T1000 (cell line): ENCODE measurements at places on chromosomes 5 and 9.

GRCh38 chr9:91341749-91342148 is 20.0 kb downstream of the AUH start:
- no peak for DNase-seq

DNA sequence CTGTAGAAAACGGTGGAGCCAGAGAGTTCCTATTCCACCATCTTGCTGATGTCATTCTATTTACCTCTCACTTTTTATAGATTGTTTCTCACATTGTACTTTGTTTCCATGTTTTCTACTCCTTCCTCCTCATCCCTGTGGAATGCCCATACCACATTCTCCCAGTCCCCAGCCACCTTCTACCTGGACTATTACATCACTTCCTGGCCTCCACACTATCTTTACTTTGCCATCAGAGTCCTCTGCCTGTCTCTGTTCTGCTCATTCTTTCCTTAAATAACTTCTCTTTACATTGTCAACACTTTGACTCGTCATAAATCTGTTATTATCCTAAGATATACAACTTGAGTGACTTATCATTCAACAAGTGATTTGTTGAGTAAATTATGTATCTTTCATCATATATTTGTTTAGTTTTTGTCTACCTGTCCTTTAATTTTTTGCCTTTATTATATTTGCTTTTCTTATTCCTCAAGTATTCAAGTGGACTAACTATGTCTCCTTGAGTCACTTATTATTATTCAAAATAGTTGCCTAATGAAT is 182.5 kb downstream of the ADGRV1 start:
- no peak for DNase-seq

DNA sequence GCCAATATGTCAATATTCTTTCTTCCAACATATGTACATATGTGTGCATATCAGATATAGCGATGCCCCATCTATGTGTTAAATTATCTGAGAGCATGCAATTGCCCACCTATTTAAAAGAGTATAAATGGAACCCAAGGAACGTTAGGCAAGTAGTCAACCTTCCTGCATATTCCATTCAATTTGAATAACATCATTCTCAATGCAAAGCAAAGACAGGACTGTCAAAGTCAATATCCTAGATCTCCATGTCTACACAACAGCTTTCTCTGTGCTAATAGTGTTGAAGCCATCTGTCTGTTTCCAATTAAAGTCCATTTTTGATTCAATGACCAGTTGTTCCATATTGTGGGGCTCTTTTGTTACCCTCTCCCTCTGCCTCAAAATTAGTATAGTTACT is 85.3 kb upstream of the COX7C start:
- no peak for DNase-seq

DNA sequence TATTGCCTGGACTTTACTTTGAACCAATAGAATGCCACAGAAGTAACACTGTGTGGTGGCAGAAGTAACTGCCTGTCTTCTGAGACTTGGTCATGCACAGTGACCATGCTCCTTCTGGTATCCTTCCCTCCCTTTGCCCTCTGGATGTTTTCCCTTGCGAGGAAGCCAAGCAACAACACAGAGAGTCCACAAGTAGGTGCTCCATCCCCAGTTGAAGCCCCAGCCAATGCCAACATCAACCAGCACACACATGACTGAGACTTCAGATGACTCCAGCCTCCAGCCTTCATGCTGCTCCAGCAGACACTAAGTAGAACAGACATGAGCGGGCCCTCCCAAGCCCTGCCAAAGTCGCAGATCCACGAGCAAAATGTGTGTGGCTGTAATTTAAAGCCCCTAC is 129.6 kb downstream of the EPB41L4A start:
- no peak for DNase-seq

DNA sequence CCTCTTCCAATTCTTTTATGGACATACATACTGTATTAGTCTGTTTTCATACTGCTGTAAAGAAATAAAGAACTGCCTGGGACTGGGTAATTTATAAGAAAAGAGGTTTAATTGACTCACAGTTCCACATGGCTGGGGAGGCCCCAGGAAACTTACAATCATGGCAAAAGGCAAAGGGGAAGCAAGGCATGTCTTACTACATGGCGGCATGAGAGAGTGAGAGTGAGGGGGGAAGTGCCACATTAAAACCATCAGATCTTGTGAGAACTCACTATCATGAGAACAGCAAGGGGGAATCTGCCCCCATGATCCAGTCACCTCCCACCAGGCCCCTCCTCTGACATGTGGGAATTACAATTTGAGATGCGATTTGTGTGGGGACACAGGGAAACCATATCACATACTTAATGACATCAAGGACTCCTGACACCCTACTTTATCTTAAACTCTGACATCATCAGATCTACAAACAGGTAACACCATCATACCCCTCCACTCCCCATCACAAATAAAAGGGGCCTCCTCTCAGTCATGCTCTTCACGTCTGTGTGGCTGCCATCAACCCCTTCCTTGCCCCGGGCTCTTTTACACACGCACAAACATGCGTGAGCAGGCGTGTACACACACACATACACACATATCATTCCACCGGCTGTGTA is 9.7 kb downstream of the ANKRD33B start:
- no peak for DNase-seq

- DNase-seq, result no peak
Observed at GRCh38 chr9:129560881-129561306, 60.0 kb downstream of the C9orf50 start.

DNA sequence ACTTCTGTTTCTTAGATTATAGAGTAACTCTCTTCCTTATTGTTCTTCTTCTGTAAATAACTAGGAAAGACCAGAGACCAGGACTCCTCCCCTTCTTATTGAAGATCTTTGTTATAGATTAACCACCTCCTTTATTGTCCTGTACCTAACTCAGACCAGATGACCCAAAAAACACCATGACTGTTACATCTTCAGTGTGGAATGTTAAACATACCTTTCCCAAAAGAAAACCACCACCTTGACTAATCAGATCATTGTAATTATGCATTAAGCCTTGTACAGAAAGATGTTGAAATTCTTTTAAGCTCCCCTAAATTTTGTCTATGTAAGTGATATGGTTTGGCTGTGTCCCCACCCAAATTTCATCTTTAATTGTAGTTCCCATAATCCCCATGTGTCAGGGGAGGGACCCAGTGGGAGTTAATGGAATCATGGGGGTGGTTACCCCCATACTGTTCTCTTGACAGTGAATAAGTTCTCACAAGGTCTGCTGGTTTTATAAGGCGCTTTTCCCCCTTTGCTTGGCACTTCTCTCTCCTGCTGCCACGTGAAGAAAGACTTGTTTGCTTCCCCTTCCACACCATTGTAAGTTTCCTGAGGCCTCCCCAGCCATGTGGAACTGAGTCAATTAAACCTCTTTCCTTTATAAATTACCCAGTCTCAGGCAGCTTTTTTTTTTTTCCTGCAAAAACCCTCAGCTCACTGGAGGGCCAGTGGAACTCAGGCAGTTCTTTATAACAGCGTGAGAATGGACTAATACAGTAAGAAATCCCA is 26.3 kb downstream of the ARSB start:
- DNase-seq, result no peak

GRCh38 chr9:28832168-28832770 is 1259.0 kb upstream of the C9orf72 start:
- DNase-seq, result no peak

GRCh38 chr5:154829589-154830218 is 20.7 kb downstream of the FAXDC2 start:
- no peak for DNase-seq

DNA sequence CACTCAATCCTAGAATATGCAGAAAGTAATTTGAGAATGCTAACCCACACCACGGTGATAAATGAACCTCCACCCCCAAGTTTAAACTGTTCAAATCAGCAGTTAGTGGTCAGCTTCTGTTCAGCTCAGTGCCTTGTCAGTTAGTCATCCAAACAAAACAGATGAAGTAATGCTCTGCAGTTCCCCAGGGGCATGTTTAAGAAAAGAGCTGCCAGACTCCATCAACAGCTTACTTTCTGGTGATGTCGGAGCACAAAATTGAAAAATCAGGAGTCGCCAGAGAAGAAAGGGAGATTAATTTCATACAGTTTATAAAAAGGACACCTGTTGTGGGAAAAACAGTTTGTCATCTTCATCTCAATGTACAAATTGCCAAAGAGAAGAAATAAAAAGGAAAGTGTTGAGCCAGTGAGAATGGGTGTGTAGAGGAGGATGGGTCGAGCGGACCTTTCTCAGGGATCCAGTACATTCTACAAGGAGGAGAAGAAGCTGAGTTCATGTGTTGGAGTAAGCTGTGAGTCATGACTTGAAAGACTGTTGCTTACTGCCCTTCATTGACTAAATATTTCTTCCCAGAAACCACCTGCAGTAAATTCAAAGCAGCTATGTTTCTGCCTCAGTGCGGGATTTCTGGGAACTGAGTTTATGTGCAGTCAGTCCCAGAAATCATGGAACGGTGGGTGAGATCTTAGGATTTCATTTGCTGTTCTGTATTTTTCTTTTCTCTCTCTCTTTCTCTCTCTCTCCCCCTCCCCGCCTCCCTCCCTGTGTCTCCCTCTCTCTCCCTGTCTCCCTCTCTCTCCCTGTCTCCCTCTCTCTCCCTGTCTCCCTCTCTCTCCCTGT is 13.7 kb downstream of the TRIO start:
- peak; percentile 52 for DNase-seq

DNA sequence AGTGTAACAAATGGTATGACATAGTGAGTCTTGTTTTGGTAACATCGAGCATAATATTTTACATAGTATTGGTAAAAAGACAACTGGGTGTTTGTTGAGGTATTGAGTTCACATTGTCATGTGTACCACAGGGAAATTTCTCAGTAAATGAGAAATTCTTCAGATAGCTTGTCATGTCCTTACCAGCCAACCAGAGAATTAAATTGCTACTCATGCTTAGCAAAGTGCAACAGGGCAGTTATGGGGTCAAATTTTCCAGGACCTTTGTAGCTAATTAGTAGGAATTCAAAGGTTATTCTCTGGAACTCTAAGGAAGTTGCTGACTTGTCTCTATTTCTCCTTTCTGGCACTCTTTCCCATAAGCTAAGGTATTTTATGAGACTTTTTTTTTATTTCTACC is 595.7 kb downstream of the EFNA5 start:
- DNase-seq, result no peak

DNA sequence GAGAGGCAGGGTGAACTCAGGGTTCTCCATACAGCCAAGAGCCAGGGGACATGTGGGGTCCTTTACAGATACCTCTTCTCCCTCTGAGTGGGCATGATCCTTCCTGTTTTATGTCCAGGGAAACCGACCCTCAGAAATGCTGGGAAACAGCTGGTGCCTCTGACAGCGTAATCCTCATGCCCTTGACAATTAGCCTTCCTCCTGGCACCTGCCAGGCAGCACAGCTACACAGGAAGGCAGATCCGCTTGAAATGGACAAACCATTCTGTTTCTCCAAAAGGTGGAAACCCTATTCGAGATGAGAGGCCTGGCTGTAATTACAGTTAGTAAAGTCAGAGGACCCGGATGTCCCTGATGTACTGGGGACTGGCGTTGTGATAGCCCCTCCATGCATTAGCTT is 7.2 kb downstream of the ERGIC1 start:
- DNase-seq, result no peak

DNA sequence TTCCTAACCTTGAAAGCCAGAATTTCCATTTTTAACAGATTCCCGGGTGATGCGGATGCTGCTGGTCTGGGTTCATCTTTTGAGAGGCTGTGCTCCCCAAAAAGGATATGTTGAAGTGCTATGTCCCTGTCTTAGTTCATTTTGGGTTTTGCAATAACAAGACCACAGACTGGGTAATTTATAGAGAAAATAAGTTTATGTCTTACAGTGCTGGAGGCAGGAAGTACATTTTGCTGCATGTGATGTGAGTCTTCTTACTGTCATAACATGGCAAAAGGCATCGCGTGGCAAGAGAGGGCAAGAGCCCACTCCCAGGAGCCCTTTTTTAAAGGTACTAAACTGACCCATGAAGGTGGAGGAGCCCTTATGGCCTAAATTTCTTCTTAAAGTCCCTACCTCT is 114.1 kb downstream of the DAPK1 start:
- DNase-seq, result no peak

- DNase-seq, result no peak
Observed at GRCh38 chr5:145243016-145243415, 592.1 kb downstream of the PRELID2 start.

DNA sequence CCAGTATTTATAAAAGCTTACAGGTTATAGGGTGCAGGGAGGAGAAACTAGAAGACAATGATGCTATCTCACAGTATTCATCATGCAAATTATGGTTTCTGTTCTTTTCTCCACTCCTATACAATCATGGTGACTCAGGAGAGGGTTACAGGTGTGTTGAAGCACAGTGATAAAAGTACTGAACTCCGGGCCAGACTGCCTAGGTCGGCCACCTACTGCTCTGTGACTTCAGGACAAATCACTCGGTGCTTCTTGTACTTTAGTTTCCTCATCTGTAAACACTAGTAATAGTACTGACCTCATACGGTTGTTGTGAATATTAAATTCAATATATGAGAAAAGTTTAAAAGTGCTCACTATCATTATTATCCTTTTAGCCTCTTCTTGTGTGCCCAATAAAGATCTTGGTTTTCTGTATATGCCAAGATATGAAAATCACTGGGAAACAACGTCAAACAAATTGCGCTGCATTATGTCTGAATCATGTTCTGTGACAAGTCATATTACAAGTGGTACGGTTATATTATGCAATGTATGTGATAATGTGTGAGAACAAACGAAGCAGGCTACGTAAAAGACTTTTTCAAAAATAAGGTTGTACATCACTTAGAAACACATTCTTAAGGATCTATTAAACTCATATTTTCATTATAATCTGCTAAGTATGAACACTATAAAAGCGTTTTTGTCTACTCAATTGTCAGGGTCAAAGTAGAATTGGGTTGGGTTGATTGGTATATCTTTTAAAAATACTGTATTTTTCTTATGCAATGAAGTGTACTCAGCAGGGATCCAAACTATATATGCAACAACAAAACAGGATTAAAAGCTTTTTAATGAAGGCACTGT is 153.3 kb downstream of the EFNA5 start:
- no peak for DNase-seq

- no peak for DNase-seq
Observed at GRCh38 chr9:125739436-125739835, 7.7 kb upstream of the PBX3 start.

DNA sequence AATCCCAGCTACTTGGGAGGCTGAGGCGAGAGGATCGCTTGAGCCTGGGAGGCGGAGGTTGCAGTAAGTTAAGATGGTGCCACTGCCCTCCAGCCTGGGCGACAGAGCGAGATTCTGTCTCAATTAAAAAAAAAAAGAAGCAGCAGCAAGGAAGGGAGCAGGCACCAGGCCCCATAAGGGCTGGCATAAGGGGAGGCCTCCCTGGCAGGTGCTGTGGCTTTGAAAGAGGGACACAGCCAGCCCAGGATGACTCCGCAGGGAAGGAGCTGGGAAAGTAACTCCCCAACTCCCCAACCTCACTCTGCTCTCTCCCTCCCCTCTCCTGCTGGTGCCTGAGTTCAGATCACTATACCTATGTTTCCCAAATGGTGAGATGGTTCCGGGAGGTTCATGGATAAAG is 70.1 kb downstream of the NDFIP1 start:
- no peak for DNase-seq

- DNase-seq, result no peak
Observed at GRCh38 chr9:114850871-114851270, 45.0 kb upstream of the TNFSF15 start.

- DNase-seq, result no peak
Observed at GRCh38 chr9:76516350-76516749, 57.4 kb downstream of the GCNT1 start.

GRCh38 chr5:90644132-90644531 is 85.5 kb downstream of the ADGRV1 start:
- DNase-seq, result no peak

- no peak for DNase-seq
Observed at GRCh38 chr5:126816649-126817048, 39.7 kb downstream of the LMNB1 start.
